Calu3 (cell line): ENCODE measurements at places on chromosomes 3 and 15. TPM values are rescaled to one million over a fixed set of nuclear protein-coding genes. Genes with fewer than 3 reads are reported as not detected.
A peak's percentile ranks its signal among the peaks of the same experiment; 100 is the strongest.

- H3K36me3 ChIP-seq, result peaks cover 37% of the 10 kb centered on the region
- peak overlapping the region; percentile 98 for H3K27ac ChIP-seq
- H3K4me1 ChIP-seq, result peaks cover 7% of the 10 kb centered on the region
Measured at GRCh38 chr3:100400419-100400779, 490 bp downstream of the TOMM70 start.

DNA sequence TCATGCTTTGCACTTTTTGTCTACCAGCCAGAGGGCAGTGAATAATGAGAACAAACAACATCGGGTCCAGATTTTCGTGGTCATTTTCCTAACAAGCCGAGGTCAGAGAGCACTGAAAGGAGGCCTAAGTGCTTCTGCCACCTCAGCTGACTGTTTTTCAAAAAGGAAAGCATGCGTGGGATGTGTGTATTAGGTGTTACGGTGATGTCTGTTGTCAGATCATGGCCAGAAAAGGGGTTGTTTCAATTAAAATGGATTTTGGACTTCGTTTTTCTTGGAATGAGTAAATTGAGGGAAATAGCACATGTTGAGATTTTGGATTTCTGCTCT lies 99.5 kb downstream of the APBA2 start:
- no peak overlapping the region for H3K4me3 ChIP-seq
- no peaks in the 10 kb centered on the region for H3K27me3 ChIP-seq
- no peaks in the 10 kb centered on the region for H3K4me1 ChIP-seq
- H3K27ac ChIP-seq, result no peak overlapping the region

GRCh38 chr3:190680691-190681090 lies 166.8 kb downstream of the IL1RAP start:
- H3K27me3 ChIP-seq, result no peaks in the 10 kb centered on the region
- no peak for DNase-seq
- no peaks in the 10 kb centered on the region for H3K4me1 ChIP-seq
- no peak overlapping the region for H3K27ac ChIP-seq
- H3K4me3 ChIP-seq, result no peak overlapping the region
- H3K36me3 ChIP-seq, result no peaks in the 10 kb centered on the region

GRCh38 chr15:44735482-44736180 lies 697 bp upstream of the TRIM69 start:
- H3K4me1 ChIP-seq, result no peaks in the 10 kb centered on the region
- H3K4me3 ChIP-seq, result no peak overlapping the region
- no peaks in the 10 kb centered on the region for H3K36me3 ChIP-seq

DNA sequence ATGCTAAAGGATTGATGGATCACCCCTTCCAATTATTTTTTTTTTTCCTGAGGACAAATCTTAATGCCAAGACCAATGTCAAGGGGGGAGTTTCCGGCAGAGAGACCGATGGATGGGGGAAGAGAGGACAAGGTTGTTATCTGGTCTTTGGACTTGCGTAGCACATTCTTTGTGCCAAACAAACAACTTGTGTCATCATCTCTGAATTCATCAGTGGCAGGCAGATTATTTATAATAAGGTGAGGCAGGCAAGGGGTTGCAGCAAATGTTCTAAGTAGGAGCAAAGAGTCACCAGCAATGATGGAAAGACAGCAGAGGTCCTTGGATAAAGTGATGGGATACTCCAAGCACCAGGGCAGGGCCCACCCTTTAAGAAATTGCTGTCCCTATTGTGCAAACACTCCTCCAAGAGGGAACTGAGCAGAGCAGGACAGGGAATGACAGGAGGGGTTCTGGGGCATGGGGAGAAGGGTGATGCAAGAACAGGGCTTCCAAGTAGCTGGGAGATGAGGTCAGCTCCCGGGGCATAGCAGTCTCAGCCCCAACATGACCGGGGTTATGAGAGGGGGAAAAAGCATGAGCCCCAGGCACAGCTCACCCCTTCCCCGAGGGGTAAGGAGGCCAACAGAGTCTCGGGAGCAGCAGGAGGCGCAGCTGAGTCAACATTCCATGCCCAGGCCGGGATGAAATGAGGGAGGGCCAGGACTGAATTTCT lies 57.4 kb downstream of the ANXA2 start:
- no peaks in the 10 kb centered on the region for H3K27me3 ChIP-seq
- H3K27ac ChIP-seq, result peak overlapping the region; percentile 9
- no peak for DNase-seq
- H3K36me3 ChIP-seq, result peaks cover 61% of the 10 kb centered on the region

DNA sequence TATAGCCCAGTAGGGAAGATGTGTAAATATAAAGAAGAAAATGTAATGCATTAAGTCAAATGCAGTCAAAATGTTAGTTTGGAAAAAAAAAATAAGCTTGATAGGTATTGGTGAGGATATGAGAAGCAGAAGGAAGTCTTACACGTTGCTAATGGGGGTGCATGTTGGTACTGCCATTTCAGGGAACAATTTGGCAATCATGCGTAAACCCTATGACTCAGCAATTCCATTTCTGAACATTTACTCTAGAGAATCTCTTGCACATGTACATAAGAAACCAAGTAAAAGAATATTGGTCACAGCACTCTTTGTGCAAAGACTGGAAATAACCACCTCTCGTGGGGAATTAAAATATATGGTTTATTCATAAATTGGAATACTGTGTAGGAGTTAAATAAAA lies 35.5 kb upstream of the TIMP4 start:
- no peak overlapping the region for H3K4me3 ChIP-seq
- peaks cover 67% of the 10 kb centered on the region for H3K4me1 ChIP-seq
- H3K36me3 ChIP-seq, result no peaks in the 10 kb centered on the region
- H3K27me3 ChIP-seq, result no peaks in the 10 kb centered on the region
- H3K27ac ChIP-seq, result peak overlapping the region; percentile 79

GRCh38 chr3:157464321-157464720 lies 27.7 kb downstream of the PTX3 start:
- DNase-seq, result no peak
- no peak overlapping the region for H3K4me3 ChIP-seq
- no peaks in the 10 kb centered on the region for H3K36me3 ChIP-seq
- no peak overlapping the region for H3K27ac ChIP-seq
- no peaks in the 10 kb centered on the region for H3K27me3 ChIP-seq

The ADAMTS17 gene
- total RNA-seq, result 3.5 and 7.3 TPM in 2 replicates

The EHHADH gene
- total RNA-seq, result 20.1 and 24.3 TPM in 2 replicates

The SEC62 gene
- 143 and 148 TPM in 2 replicates for total RNA-seq

The LRRN1 gene
- 12.6 and 22.1 TPM in 2 replicates for total RNA-seq

The ITGA11 gene
- total RNA-seq, result not detected in 2 replicates

The C3orf70 gene
- total RNA-seq, result 0.10 and 0.12 TPM in 2 replicates
